ENCODE measurements at places on chromosomes 12 and 14. TPM values are rescaled to one million over a fixed set of nuclear protein-coding genes. Genes with fewer than 3 reads are reported as not detected.

Gene AREL1
- total RNA-seq, result 43.2 TPM

DNA sequence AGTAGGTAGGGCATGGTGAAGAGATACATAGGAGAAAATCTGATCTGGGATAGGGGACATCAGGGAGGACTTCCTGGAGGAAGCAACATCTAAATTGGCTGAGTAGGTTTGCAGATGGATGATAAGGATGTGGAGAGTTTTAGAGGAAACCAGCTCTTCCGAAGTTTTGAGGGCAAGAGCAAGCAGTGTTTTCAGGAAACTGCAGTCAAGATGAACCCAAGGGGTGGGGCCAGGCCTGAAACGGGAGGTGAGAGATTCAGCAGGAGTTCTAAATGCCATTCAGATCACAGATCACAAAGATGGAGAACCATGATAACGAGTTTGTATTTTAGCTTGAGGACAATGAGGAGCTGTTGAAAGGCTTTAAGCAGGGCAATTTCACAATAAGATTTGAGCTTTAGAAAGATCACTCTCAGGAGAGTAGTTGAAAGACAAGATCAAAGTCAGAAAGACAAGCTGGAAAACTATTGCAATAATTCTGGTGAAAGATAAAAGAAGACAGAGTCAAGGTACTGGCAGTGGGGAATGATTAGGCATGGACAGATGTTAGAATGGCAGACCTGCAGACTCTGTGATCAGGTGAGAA, 70.1 kb upstream of the PLXNC1 start:
- no peaks in the 10 kb centered on the region for H3K27me3 ChIP-seq
- no peaks in the 10 kb centered on the region for H3K36me3 ChIP-seq
- no peak for DNase-seq
- no peak overlapping the region for H3K4me3 ChIP-seq
- H3K27ac ChIP-seq, result no peak overlapping the region

DNA sequence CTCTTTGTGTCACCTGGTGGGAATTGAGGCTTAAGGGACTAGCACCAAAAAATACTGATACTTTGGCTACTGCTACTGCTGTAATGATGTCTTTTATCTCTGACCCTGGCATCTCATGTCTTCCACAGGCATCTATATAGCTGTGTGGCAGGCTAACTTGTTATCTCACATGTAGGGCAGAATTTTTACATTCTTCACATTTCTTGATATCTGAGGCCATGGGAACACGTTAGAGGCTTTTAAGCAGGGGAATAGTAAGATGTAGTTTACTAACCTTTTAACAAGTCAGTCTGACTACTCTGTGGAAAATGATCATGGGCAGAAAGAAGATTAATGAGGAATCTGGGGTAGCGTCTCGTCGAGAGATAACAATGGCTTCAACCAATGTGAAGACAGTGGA, 498.4 kb downstream of the PCNX1 start:
- DNase-seq, result no peak
- no peaks in the 10 kb centered on the region for H3K4me1 ChIP-seq
- H3K27me3 ChIP-seq, result no peaks in the 10 kb centered on the region
- no peak overlapping the region for H3K4me3 ChIP-seq

DNA sequence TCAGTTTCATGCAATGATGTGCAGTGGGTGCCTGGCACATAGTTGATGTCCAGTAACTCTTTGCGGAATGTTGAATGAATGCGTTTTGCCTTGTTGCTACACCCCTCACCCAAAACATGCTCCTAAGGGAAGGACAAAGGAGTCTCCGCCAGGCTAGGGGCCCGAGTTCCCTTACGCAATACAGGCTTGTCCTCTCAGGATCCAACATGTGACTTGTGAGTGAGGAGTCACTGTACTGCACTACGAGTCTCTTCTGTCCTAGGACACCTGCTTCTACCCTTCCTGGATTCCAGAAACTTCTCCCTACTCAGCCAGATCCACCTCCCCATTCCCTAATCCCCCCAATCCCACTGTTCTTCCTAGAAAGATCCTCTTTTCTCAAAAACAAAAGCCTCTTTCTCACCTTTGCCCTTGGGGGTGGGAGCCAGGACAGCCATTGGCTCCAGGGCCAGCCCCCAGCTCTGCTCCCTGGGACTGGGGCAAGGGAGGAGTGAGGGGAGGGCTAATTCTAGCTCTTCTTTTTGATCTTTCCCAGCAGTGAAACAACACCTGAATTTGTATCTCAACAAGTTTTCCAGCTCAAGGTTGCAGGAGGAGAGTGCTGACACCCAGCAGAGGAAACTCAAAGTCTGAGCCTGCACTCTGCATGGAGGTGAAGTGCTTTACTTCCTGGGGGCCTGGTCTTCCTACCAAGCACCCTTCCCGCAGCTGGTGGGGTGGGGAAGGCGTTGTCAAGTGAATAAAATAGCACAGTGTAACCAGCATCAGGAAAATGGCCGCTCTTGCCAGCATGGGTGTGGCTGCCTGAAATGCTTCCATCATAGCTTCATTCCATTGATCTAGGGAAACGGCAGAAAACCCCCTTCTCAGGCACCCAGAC, 3.4 kb upstream of the OTUB2 start:
- peaks cover 2% of the 10 kb centered on the region for H3K36me3 ChIP-seq
- H3K4me1 ChIP-seq, result peaks cover 12% of the 10 kb centered on the region
- no peak for DNase-seq
- no peak overlapping the region for H3K27ac ChIP-seq
- H3K27me3 ChIP-seq, result no peaks in the 10 kb centered on the region

- no peaks in the 10 kb centered on the region for H3K36me3 ChIP-seq
- no peak for DNase-seq
- H3K4me1 ChIP-seq, result no peaks in the 10 kb centered on the region
- no peaks in the 10 kb centered on the region for H3K27me3 ChIP-seq
- H3K4me3 ChIP-seq, result no peak overlapping the region
Observed at GRCh38 chr12:93274937-93275336, 102.8 kb upstream of the NUDT4 start.

Gene PRH2
- total RNA-seq, result 0.88 TPM

Gene CNIH1
- total RNA-seq, result 87.4 TPM

Gene NID2
- total RNA-seq, result 106 TPM

Gene PLCZ1
- 0.40 TPM for total RNA-seq

DNA sequence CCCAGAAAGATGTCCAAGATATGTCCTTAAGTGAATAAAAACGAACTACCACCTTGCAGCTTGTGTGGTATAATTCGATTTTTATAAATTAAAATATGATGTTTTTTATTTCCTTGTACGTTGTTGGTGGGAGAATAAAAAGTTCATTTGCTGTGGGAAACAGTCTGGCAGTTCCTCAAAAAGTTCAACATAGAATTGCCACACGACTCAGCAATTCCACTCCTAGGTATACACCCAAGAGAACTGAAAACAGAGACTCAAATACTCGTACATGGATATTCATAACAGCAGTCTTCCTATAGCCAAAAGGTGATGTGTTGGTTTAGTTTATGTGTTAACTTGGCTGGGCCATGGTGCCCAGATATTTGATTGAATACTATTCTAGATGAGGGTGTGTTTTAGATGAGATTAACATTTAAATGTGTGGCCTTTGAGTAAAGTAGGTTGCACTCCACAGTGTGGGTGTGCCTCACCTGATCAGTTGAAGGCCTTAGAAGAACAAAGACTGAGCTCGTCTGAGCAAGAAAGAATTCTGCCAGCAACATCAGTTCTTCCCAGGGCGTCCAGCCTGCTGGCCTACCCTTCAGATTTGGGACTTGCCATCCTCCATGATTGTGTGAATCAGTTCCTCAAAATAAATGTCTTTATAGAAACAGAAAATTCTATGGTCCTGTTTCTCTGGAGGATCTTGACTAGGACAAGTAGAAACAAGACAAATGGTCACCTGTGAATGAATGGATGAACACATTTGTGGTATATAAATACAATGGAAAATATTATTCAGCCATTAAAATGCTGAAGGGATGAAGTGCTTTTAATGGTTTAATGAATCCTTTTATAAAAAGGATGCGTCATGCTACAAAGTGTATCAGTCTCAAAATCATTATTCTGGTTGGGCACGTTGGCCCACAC, 5.1 kb upstream of the DENR start:
- H3K4me3 ChIP-seq, result no peak overlapping the region
- H3K27me3 ChIP-seq, result no peaks in the 10 kb centered on the region
- H3K4me1 ChIP-seq, result peaks cover 2% of the 10 kb centered on the region
- no peak for DNase-seq
- H3K27ac ChIP-seq, result no peak overlapping the region

Gene UBE3B
- 25.7 TPM for total RNA-seq

DNA sequence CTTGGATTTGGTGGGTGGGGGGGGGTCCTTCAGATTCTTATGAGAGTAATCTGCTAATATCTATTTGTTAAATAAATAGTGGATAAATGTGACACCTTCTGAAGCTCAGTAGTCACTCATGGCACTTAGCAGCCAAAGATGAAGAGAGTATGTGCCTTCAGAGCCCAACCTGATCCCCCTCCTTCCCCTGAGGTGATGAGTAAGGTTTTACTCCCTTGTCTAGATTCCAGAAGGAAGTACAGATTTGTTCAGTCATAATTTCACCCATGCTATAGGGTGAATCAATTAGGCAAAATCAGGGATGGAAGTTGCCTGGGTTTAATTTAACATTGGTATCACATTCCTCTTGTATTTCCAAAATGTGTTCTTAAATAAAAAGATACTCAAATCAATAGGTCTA, 340.3 kb upstream of the ATP2B1 start:
- no peaks in the 10 kb centered on the region for H3K36me3 ChIP-seq
- no peak for DNase-seq
- no peak overlapping the region for H3K4me3 ChIP-seq
- no peak overlapping the region for H3K27ac ChIP-seq
- H3K4me1 ChIP-seq, result no peaks in the 10 kb centered on the region

- H3K4me3 ChIP-seq, result no peak overlapping the region
- no peak overlapping the region for H3K27ac ChIP-seq
- no peaks in the 10 kb centered on the region for H3K36me3 ChIP-seq
- no peaks in the 10 kb centered on the region for H3K4me1 ChIP-seq
- H3K27me3 ChIP-seq, result no peaks in the 10 kb centered on the region
Observed at GRCh38 chr14:102666635-102667034, 74.2 kb downstream of the RCOR1 start.

Gene CFAP54
- 16.2 TPM for total RNA-seq

Gene SRRM4
- 6.6 TPM for total RNA-seq

Gene LBHD2
- total RNA-seq, result 1.2 TPM

GRCh38 chr12:51324953-51325352, 979 bp upstream of the BIN2 start:
- H3K4me3 ChIP-seq, result no peak overlapping the region
- H3K27ac ChIP-seq, result no peak overlapping the region
- no peaks in the 10 kb centered on the region for H3K4me1 ChIP-seq
- no peaks in the 10 kb centered on the region for H3K36me3 ChIP-seq
- no peaks in the 10 kb centered on the region for H3K27me3 ChIP-seq

- no peaks in the 10 kb centered on the region for H3K4me1 ChIP-seq
- H3K4me3 ChIP-seq, result no peak overlapping the region
- H3K36me3 ChIP-seq, result peaks cover 11% of the 10 kb centered on the region
Observed at GRCh38 chr14:31346097-31346496, 74.3 kb downstream of the HEATR5A start.

DNA sequence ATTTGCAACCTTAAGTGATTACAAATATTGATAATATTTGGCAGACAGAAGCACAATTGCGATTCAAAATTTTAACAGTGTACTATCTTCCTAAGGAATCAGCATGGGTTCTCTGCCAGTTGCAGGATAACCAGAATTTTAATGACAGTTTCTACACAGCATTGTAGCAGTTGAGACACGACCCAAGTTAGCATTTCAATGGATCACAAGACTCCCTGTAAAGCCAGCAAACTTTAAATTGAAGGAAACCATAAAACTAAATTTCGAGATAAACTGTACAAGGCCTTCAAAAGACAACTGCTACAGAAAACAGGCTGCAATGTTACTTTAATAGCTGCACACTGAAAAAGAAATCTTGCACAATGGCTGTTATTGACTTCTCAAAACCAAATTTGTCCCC, 154.9 kb downstream of the MED13L start:
- no peaks in the 10 kb centered on the region for H3K27me3 ChIP-seq
- H3K4me3 ChIP-seq, result no peak overlapping the region
- peaks cover 7% of the 10 kb centered on the region for H3K4me1 ChIP-seq
- no peaks in the 10 kb centered on the region for H3K36me3 ChIP-seq
- peak overlapping the region; percentile 8 for H3K27ac ChIP-seq

DNA sequence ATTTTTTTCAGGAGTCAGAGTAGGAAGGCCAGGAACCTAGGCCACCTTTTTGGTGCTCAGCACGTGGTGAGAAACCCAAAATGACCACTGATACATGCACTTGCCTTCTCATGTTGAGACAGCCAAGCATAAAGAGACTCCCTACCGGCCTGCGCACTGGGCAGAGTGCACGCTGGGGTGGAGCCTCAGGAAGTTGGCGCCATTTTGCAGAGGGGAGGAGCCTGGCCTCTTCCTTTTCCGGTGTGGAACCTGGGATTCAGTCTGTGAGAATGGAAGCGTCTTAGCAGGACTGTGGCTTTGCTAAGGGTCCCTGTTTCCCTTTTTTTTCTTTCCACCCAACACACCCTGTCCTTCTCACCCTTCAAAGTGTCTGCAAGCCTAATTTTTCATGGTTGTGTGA, 62.9 kb upstream of the RTRAF start:
- no peaks in the 10 kb centered on the region for H3K27me3 ChIP-seq
- peaks cover 23% of the 10 kb centered on the region for H3K4me1 ChIP-seq
- H3K27ac ChIP-seq, result no peak overlapping the region
- peaks cover 2% of the 10 kb centered on the region for H3K36me3 ChIP-seq

DNA sequence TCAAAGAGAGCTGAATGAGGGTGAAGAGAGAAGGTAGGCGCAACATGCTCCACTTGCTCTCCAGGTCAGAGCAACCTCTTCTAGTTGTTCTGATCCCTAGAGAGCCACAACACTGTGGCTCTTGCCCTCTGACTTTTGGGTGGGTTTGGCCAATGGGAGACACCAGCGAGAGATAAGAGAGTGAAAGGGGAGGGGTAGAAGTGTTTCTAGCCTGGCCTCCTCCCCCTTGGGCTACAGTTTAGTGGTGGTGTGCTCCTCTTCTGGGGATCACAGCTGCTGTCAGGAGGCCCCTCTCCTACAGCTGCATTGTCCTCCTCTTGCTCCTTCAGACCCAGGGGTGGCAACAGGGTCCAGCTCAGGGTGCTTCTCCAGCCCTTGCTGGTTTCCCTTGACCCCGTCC, 454.8 kb downstream of the FUT8 start:
- no peaks in the 10 kb centered on the region for H3K27me3 ChIP-seq
- no peak overlapping the region for H3K27ac ChIP-seq
- H3K4me3 ChIP-seq, result no peak overlapping the region
- H3K4me1 ChIP-seq, result no peaks in the 10 kb centered on the region

DNA sequence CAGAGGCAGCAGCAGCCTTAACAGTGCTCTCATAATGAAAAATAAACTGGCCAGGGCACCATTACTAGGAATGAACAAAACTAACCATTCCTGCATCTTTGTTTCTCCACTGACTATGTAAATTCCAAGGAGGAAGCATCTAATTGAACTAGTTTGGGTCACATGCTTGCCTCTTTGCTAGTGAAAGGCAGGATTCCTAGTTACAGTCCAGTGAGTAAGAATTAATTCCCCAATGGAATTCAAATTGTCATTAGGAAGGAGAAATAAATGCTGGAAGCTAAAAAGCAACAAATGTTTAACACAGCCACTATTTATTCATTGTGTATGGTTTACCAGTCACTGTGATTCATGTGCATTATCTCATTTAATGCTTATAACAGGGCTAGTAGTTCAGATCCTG, 316.0 kb downstream of the CCDC91 start:
- H3K4me1 ChIP-seq, result no peaks in the 10 kb centered on the region
- H3K27ac ChIP-seq, result no peak overlapping the region
- H3K36me3 ChIP-seq, result no peaks in the 10 kb centered on the region
- no peak for DNase-seq
- no peak overlapping the region for H3K4me3 ChIP-seq
- H3K27me3 ChIP-seq, result no peaks in the 10 kb centered on the region

- no peaks in the 10 kb centered on the region for H3K36me3 ChIP-seq
- no peak overlapping the region for H3K4me3 ChIP-seq
- no peaks in the 10 kb centered on the region for H3K4me1 ChIP-seq
- no peak for DNase-seq
Observed at GRCh38 chr12:101648195-101648594, 49.2 kb upstream of the CHPT1 start.

All from spinal cord (tissue), 10 donors.